ENCODE measurements at places on chromosomes 3 and 15. TPM values are rescaled to one million over a fixed set of nuclear protein-coding genes. Genes with fewer than 3 reads are reported as not detected.

The SLC38A3 gene
- total RNA-seq, result 0.25 TPM

The FGF7 gene
- total RNA-seq, result 11.9 TPM

The GPR171 gene
- 0.76 TPM for total RNA-seq

DNA sequence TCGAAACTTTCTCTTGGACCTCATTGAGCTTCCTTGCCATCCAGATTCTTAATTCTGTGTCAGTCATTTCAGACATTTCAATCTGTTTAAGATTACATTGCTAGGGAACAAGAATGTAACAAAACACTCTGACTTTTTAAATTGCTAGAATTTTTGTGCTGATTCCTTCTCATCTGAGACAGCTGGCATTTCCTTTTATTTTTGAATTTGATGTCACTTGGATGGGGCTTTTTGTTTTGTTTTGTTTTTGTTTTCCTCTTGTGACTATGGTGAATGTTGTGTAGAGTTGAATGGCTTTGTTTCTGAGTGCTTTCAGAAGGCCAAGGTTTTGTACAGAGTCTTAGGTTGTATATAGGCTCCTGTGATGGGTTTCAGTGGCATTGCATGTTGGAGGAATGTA, 1129.3 kb downstream of the NAALADL2 start:
- H3K36me3 ChIP-seq, result no peaks in the 10 kb centered on the region
- H3K4me1 ChIP-seq, result no peaks in the 10 kb centered on the region
- DNase-seq, result no peak
